ENCODE measurements at places on chromosomes 7 and 10.

DNA sequence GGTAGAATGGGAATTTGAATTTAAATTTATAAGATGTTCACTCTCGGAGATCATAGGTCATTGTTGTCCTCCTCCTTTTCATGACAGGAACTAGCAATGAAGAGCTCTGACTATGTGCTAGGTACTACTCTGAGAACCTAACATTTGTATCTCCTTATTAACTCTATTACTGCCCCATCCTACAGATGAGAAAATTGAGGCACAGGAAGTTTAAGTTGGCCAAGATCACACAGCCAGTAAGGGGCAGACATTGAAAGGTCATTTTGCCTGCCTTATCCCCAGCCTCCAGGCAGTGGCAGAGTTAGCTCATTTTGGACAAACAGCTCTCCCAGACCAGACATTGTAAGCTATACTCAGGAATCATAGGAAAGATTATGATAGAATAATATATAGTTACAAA lies 6.0 kb downstream of the SRGN start:
- no peak for DNase-seq

- peak; percentile 8 for DNase-seq
Observed at GRCh38 chr7:21542891-21543527, at the start of gene DNAH11. Gene DNAH11 (plus strand): TSS chr7:21543039. CDS start chr7:21543246, 207 bp downstream.

DNA sequence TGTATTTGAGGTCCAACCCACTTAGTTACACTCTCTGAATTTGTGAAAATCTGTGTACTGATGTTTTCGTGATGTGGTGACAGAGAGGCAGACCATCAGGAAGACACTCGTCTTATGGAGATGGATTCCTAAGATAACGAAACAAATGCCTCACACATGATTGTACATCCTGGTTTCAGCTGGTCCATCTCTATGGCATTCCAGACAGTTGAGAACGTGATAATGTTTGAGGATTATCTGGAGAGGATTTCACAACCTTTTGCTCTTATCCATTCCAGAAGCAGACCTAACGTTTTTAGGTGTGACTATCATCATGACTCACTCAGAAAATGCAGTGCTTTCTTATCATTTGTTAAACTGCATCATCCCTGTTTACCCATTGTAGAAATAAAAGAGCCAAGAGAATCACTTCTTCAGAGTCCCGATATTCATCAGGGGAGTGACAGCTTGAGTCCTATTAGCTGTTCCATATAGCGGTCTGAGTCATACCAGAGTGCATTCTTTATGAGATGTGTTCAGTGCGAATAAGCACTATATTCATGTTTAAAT lies 74.5 kb downstream of the BMPER start:
- no peak for DNase-seq

DNA sequence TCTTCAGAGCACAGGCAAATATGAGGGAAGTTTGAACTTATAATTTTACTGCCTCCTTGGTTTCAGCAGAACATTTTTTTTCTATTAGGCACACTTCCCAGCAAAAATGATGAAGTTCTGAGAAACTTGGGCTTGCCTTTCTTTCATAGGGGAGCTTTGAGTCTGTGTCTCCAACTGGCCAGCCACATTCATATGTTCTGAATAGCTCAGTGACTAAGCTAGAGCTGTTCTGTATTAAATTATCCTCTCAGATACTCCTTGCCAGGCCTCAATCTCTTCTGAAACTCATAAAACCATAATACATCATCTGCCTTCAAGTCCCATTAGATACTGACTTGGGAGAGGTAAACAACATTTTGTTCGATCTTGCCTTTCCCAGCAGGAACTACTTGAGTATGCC lies 476.5 kb downstream of the GPAM start:
- DNase-seq: no peak

GRCh38 chr7:73969991-73970390 lies 58.0 kb upstream of the ELN start:
- DNase-seq: no peak

- no peak for DNase-seq
Observed at GRCh38 chr7:133491846-133492652, 239.2 kb downstream of the EXOC4 start.

GRCh38 chr10:132096863-132097478 lies 31.2 kb downstream of the JAKMIP3 start:
- no peak for DNase-seq

DNA sequence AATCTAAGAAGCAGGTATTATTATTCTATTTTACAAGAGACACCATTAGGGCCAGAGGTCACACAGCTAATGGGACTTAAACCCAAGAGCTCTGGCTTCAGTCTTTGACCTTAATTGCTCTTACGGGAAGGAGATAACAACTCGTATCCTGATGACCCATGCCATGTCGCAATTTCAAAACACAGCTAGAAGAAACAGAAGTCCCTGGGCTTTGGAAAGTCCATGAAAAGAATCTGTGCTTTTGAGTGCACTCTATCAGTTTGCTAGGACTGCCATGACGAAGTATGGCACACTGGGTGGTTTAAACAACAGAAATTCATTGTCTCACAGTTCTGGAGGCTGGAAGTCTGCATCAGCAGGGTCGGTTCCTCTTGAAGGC lies 247.8 kb upstream of the AOAH start:
- DNase-seq: no peak

GRCh38 chr7:128738570-128739047 lies 550 bp upstream of the CALU start:
- no peak for DNase-seq

GRCh38 chr10:11147722-11148121 lies 130.1 kb downstream of the CELF2 start:
- DNase-seq: no peak

DNA sequence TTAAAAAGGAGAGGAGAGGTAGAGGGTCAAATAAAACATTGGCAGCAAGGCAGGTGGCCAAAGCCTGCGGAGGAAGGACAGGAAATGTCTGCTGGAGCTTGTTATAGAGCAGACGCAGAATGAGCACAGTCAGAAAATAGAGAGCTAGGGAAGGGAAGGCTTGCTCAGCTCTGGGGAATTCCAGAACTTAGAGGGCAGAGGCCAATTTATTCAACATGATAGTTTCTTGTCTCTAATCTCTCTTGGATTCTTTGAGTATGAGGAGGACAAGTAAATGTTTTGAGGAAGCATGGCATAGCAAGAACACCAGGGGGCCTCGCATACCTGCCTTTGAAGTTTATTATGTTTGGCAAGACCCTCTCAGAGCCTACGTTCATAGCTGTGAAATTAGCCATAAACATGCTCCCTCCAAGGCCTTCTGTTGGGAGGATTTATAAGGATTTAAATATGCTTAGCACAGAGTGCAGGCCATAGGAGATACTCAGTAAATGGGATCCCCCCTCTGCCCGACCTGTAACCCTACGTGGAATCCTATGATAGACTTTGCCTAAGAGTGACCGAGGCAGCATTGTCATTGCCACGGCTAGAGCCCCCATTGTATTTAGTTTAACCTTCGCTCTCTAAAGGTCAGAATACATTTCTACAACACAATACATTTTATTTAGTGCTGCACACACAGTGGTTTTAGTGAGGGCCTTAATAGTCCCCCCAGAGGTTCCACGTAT lies 293.9 kb downstream of the CCDC3 start:
- peak; percentile 7 for DNase-seq

- DNase-seq: no peak
Observed at GRCh38 chr10:33807531-33808359, 473.3 kb upstream of the NRP1 start.

- DNase-seq: no peak
Observed at GRCh38 chr7:25240896-25241295, 12.6 kb upstream of the NPVF start.

DNA sequence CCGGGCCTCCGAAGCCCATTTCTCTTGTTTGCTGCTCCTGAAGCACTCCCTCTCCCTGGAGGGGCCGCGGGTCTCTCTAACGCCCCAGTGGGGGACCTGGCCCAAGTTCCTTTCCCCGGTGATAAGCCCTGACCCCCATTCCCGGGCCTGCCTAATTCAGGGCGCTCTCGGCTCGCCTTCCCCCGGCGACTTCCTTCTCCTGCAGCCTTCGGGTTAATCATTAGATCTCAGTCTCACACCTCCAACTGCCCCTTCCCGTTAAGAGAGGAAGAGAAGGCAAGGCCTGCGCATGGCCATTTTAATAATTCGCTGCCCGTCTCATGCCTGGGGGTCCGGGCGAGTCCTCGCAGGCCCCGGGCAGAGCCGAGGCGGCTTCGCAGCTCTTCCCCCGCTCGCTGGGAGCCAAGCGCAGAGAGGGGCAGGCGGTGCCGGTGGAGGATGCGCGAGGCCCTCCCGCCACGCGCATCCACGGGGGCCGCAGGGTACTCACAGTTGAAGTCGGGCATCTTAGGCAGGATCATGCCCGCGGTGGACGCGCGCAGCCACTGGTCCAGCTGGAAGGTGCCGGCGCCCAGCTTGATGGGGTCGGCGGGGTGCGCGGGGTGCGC lies 1.2 kb downstream of the MNX1 start:
- no peak for DNase-seq

- DNase-seq: no peak
Observed at GRCh38 chr7:2512713-2513112, 6.9 kb upstream of the LFNG start.

GRCh38 chr7:45202625-45203024 lies 45.0 kb downstream of the RAMP3 start:
- no peak for DNase-seq

DNA sequence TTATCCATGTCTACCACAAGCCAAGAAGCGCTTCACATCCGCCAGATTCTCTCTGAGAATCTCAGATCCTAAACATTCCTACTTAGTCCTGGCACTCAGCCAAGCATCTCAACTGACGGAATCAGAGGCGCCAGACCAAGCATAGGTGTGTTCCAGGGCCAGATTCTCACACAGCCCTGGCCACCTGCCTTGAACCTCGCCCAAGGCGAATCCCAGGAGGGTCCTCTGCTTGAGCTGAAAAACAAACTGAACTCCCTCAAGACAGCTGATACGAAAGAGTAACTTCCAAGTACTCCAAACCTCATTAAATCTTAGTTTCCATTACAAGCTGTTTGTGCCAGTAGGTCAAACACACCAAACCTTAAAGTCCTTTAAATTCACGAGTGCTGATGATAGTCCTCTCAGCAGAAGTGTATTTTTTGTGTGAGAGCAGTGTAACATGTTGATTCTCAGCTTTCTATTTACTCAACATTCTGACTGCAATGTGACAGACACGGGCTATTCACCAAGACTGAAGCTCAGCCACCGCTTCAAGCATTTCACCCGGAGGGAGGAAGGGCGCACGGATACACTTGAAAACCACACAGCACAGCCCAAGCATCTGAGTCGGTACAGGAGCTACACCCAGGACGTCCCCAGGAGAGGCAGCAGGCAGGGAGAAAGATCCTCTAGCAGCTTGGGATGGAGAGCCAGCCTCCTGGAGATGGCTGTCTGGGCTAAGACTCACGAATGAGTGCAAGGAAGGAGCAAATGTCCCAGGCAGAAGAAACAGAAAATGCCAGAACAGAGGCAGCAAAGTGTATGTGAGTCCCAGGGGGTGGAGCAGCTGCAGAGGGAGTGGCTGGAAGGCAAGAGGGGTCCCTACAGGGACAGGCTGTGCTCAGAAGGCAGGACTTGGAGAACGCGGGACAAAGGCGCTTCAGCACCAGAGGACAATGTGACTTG lies 6.0 kb downstream of the PARD3 start:
- no peak for DNase-seq

GRCh38 chr10:92880917-92881316 lies 32.6 kb downstream of the EXOC6 start:
- no peak for DNase-seq

DNA sequence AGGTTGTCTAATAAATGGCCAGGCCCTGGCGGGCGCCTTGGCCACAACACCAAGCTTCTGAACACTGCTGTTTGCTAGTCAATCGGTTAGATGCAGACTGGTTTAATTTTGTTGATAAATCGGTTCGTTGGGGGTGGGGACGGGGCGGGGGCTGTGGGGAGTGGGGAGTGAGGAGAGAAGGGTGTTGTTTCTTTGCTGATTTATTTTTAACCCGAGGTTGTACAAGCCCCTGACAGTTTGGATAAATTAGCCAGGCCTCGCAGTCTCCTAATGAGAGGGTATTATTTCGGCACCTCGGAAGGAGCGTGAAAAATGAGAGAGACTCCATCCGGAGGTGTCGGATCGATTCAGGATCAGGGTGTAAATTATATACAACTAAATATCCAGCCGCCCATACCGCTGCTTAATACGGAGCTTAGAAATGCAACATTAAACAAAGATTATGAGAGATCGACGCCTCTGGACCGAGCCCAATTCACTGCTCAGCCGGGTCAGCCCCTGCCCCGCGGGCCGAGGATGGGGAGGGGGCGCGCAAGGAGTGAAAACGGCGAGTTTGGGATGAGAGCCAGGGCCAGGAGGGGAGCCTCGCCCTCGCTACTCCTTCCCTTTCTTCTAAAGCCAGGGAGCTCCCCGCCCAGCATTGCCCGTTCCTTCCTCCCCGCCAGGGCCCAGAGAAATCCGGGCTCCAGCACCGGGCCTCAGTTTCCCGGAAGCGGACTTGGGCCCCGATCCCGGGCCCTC lies 8.0 kb downstream of the UNCX start:
- DNase-seq: no peak

DNA sequence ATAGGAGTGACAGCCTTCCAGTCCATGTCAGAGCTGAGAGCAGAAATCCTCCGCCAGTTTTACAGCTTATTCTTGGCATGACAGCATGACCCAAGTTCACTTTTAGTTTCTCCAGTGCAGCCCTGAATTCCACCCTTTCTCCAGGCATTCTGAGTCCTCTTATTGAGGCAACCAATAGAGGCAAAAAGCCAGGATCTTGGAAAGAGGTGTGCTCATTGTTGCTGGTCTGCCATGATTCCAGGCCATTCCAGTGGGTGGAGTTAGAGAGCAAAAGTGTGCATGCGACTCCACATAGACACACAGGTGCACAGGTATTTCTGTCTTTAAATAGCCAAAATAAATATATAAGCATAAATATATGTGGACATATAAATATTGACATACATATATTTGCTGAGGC lies 224.7 kb upstream of the ADARB2 start:
- DNase-seq: no peak

DNA sequence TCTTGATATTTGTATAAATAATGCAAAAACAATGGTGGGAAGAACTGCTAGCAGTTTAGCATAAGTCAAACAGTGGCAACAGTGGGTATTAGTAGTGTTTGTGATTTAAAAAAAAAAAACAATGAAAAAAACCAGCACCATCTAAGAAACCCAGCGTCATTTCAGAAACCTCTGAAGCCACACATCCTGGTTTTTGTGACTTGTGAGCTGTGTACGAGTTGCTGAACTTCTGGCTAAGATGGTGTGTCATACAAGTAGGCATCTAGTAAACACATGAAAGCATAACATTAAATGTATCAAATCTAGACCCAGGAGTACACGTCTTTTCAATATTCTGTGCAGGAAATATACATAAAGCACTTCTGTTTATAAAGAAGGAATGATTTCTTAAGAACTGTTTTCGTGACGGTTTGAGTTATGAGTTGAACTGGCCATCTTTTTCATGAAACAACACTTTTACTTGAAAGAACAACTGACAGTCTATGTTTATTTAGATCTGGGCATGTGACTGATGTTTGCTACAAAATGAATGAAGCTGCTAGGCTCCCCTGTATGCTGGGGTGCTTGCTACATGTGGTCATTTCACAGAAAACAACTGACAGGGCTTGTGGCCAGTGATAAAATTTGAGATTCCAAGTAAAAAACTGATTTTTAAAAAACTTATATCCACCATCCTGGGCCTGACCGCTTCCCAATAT lies 143.5 kb downstream of the PIP4K2A start:
- no peak for DNase-seq

GRCh38 chr7:42010751-42011150 lies 226.3 kb downstream of the GLI3 start:
- no peak for DNase-seq
